Fibroblast of skin of back (primary cell): ENCODE measurements at places on chromosomes 3 and 15.

GRCh38 chr3:187291001-187291511, 481 bp downstream of the MASP1 start:
- peak; percentile 42 for DNase-seq

DNA sequence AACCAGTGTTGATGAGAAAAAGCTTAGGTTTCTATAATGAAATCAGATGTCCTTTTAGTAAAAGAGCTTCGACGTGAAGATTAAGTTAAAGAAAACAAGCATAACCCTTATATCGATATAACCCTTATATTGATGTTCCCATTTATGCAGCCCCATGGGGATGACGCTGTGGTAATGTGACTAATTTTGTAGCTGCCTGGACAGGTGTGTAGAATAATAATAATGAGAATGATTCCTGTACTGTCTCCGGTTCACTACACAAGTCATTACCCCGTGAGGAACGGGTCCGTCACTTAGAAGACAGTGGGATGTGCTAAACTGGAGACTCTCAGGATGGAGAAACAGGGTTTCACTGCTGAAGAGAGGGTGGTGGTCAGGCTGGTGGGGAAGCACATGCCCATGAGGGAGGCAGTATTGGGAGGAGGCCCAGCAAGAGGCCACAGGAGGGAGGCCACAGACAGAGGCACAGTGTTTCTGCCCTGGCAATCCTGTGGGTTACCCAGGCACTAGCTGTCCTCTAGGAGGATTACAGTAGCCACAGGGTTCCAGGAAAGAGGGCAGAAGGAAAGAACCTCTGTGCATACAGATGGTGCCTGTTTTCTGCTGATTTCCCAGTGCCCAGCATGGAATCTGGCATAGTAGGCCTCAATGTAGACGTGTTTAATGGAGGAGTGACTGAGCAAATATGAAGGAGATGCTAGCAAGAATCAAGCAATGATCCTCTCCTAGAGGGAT, 191.1 kb upstream of the TSC22D2 start:
- no peak for DNase-seq

- DNase-seq = no peak
These were observed 20.1 kb upstream of the LDHAL6B start for GRCh38 chr15:59186501-59186900.

DNA sequence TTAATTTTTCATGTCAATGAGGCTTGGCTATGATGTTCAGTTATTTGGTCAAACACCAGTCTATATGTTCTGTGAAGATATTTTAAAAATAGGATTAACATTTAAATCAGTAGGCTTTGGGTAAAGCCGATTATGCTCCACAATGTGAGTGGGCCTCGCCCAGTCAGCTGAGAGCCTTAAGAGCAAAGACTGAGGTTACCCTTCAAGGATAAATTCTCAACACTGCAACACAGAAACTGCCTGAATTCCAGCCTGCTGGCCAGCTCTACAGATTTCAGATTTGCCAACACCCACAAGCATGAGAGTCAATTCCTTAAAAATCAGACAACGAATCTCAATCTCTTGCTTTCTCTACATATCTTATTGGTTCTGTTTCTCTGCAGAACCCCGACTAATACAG, 188.3 kb downstream of the PLCH1 start:
- DNase-seq = peak; percentile 17

GRCh38 chr3:34483311-34483887, 685.0 kb downstream of the PDCD6IP start:
- DNase-seq = no peak

DNA sequence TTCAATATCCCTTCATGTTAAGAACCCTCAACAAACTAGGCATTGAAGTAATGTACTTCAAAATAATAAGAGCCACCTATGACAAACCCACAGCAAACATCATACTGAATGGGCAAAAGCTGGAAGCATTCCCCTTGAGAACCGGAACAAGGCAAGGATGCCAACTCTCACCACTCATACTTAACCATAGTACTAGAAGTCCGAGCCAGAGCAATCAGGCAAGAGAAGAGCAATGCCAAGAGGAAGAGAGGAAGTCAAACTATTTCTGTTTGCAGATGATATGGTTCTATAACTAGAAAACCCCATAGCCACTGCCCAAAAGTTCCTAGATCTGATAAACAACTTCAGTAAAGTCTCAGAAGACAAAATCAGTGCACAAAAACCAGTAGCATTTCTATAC, 161.9 kb downstream of the UBE2E2 start:
- DNase-seq = no peak

DNA sequence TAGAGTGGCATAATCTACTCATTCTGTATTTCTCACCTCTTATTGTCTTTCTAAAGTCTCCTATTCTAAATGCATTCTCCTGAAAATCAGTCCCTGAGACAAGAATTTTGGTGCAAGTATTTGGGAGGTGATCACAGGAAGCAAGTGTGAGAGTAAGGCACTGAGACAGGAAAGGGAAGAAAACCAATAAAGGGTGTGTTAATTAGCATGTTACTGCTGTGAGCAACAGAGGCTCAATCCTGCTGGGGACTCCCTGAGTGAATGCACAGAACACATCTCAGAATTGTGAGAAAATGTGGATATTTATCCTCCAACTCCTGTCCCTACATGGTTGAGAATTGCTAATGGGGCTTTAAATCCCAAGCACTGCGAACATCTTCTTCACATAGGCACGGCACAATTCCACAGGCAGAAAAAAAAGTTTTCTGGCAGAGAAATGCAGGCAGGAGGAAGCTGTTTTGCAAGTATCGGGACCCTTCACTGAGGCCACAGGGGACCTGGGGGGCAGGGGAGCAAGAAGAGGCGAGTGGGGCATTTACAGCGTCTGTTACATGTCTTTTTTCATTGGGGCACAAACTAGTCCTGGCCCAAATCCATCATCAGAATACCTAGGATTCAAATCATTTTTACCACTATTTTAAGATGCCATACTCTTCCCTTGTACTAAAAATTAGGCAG, 27.2 kb upstream of the STT3B start:
- DNase-seq = no peak

- DNase-seq = peak; percentile 97
These were observed 29.3 kb downstream of the RFTN1 start for GRCh38 chr3:16484216-16484615.

DNA sequence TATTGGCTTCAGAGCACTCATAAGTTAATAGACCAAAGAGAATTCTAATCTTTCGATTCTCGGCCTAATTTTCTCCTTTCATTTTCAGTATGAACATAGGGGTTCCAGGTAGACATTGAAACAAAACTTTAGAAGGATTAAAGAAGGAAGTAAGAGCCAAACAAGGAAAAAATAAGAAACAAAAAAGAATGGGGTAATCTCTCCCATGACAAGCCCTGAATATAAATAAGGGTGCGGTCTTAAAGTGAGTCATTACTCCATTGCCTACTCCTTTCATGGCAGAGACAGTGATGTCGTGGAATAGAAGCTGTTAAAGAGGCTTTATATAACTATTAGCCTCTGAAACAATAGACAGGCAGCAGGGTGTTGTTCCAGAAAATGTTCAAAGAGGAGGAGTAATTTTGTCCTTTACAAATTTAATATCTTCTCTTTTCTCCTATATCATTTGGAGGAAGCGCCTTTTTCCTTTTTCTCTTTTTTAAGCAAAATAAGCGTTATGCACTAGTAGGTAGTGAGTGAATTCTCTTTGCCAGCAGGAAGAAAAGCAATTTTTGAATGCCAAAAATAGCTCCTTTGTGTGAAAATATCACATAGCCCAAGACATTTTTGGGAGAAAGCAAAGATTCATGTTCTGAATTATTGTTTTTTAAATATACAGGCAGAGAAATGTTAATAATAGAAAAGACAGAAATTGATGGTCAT, 607.9 kb upstream of the KCNMB2 start:
- peak; percentile 73 for DNase-seq

DNA sequence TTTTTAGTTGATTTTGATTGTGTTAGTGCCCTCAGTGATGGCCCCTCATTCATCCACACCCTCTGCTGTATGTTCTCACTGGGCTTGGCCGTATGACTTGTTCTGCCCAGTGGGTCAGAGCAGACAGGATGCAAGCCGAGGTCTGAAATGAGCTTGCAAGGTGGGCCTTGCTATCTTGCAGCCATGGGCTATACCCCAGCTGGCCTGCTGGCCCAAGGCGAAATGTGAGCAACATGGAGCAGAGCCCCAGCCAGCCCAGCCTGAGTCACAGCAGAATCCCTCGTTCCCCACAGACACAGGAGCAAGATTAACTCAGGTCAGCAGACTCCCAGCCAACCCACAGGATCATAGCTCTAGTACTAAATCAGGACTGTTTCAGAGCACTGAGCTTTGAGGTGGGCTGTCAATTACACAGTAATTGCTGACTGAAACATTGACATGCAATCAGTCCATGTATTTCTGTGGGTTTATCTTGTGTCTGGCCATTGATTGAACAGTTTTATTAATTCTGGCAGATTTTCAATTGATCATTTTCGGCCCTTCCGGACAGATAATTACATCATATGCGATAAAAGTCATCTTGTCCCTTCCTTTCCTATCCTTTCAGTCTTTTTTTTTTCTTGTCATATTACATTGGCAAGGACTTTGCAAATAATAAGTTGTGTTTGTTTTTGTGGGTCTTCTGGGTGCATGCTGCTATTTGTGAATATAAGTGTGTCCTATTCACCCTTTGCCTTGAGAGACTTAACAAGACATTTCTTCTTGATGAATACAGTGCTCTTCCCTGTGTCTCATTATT, 27.1 kb downstream of the KLF15 start:
- DNase-seq = no peak

DNA sequence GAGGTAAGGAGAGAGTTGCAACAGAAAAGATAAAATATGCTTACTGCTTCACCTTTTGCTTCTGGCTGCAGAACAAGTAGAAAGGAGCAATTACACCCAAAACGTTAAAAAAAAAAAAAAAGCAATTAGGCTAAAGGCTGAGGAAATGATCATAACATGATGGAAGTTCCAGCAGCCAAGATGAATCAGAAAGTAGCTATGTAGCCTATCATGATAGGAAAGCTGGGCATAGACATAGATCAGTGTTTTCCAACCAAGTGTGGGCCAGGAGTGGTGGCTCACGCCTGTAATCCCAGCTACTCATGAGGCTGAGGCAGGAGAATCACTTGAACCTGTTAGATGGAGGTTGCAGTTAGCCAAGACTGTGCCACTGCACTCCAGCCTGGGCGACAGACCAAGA, 52.6 kb downstream of the AGTR1 start:
- no peak for DNase-seq
